Head of caudate nucleus (tissue), 42 donors: ENCODE measurements at places on chromosomes 2 and 18.
A peak's percentile ranks its signal among the peaks of the same experiment; 100 is the strongest.

- DNase-seq = no peak
Observed at GRCh38 chr2:5102823-5103222, 589.4 kb upstream of the SOX11 start.

- DNase-seq = no peak
Observed at GRCh38 chr18:43847164-43848091, 570.1 kb upstream of the SYT4 start.

- no peak for DNase-seq
Observed at GRCh38 chr2:43274055-43274454, 47.6 kb upstream of the ZFP36L2 start.

DNA sequence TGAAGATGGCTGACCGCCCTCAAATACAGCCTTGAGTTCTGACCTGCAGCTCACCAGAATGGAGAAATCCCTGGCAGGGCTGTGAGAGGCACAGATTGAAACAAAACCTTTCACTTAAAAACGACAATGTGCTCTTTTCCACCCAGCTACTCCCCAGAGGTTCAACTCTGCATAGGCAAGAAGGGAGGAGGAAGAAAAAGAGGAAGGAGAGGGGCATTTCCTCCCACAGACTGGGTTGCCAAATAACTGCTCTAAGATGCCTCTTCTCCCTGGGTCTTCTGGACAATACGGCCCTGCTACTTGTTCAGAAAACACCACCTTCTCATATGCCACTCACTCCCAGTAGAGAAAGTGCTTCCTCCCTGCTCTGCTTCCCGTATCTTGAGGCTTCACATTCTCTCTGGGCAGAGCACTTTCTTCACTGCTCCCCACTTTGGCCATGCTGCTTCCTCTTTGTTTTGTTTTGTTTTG lies 136.4 kb upstream of the SLC1A4 start:
- DNase-seq = no peak

DNA sequence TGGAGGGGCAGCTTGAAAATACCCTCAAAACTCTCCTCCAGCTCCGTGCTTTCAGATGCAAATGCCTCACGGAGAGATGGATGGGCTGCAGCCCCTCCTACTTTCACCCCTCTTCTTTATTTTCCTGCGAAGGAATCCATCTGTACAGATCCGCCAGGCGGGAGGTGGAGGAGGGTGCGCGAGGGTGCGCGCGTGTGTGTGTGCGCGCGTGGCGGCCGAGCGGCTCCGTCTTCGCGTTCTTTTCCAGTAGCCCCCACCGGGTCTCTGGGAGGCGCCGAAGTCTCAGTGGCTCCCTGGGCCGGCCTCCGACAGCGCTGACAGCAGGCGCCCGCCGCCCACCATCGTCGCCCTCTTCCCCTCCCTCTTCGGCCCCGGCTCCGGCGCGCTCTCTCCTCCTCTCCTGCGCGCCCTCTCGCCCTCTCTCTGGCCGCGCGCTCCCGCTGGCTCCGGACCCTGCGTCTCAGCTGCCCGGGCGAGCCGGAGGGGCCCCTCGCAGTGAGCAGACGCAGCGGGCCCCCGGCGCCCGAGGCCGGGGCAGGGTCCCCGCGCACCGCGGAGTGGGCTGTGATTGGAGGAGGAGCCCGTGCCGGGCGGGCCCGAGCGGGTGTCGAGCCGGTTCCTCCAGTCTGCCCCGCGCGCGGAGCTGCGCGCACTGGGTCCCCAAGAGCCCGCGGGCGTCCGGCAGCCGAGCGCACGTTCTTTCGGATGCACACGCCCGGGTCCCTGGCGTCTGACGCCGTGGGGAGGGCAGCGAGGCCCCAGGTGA lies at the start of gene CDH7:
Gene CDH7 (plus strand): TSS at position 624 of the 766 bp plus-strand sequence. CDS start 11,831 bp downstream, outside the sequence.
- DNase-seq = peak; percentile 53

DNA sequence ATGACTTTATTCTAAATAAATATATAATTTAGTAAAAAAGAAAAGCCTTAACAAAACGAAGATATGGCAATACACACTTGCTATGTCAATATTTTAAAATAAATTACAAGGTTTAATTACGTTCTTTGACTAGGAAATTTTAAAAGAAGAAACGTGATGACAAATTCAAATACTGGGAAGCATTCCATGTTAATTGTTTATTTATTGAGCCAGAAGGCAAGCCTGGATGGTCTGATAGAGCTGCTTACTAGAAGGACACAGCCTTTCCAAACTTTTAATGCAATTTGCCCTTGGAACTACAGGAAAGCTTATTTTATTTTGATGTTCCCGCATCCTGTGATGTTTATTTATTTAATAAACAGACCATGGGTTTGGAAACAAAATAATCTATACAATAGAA lies 33.4 kb upstream of the DSEL start:
- DNase-seq = no peak

DNA sequence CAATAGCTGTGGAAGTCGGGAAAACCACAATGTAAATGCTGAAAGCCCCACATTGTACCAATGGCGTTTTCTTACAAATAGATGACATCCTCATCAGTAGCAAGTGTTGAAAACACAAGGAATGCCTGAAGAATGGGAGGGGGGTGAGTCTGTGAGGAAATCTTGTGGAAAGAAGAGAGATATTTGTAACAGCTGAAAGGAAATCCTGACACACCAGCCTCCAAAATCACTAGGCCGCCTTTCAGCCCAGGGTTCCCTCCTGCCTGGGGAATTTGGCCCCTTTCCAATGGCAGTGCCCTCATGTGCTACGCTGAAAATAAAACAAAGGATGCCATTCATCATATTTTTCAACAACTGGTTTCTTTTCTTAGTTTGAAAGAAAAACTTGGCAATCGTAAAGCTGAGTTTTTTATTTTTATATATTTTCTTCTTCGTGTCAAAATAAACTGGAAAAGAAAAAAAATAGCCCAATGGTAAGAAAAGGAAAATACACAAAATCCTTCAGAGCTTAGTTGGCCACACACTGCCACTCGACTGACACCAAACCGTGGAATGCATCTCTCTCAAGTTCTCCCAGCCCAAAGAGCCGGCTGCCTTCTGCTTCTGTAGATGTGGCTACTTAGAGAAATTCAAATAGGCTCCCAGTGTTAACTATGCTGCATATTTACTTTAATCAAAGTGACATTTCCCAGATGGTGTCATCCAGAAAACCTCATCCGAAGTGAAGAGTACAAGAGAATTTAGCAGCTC lies 52.0 kb downstream of the FTCDNL1 start:
- peak; percentile 70 for DNase-seq

- peak; percentile 64 for DNase-seq
Observed at GRCh38 chr2:179861416-179862067, at the start of gene ZNF385B. Gene ZNF385B, minus strand, starts transcription at chr2:179861612.

DNA sequence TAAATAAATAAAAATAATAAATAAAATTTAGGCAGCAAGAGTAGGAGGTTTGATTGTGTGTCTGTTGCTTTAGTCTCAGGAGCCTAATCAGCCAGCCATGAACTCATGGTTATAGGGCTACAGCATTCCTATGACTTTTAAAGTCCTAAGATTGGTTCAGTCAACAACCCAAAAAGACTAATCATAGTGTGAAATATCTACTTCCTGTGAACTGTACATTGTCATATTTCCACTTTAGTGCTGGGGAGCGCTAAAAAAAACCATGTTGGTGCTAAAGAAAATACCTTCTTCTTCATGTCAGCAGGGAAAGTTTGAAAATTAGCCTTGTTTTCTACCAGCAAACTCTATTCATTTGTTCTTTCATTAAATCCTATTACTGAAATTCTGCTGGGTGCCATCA lies 521.6 kb downstream of the RNF144A start:
- DNase-seq = no peak

GRCh38 chr18:21181766-21182165 lies 60.3 kb upstream of the GREB1L start:
- peak; percentile 74 for DNase-seq

- DNase-seq = no peak
Observed at GRCh38 chr18:28855989-28856388, 679.1 kb upstream of the CDH2 start.

GRCh38 chr18:36406805-36407204 lies 109.3 kb downstream of the FHOD3 start:
- DNase-seq = no peak

DNA sequence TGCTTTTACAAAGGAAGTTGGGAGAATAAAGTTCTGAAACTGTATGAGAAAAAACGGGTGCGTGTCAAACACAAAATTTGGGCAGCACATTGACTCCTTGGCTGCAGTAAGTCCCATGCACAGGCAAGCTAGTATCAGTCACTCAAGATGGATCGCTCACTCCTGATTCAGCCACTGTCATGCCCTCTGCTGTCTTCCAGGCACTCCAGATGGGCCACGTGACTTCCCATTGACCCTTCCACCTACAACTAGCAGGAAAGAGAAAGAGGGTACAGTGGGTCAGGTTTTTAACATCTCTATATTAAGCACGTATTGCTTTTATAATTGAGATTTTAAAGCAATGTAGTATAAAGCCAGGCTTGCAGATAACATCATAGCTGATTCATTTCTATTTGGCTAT lies 8.6 kb downstream of the ARHGEF33 start:
- DNase-seq = no peak

DNA sequence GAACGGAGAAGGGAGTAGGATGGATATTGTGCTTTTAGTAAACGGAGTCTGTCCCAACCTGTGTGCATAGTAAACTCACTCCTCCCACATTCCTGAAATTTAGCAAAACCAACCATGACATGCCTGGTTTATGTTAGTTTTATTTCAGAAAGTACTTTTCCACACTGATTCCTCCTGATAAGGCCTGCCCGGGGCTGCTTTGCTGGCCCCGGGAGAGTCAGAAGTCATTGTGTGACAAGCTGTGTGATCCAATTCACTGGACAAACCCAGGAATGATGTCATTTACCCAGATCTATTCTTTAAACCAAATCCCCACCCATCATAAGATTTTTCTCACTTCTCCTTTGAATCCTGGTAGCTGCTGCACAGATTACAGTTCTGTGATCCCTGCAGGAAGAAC lies 109.0 kb downstream of the SETBP1 start:
- DNase-seq = no peak

DNA sequence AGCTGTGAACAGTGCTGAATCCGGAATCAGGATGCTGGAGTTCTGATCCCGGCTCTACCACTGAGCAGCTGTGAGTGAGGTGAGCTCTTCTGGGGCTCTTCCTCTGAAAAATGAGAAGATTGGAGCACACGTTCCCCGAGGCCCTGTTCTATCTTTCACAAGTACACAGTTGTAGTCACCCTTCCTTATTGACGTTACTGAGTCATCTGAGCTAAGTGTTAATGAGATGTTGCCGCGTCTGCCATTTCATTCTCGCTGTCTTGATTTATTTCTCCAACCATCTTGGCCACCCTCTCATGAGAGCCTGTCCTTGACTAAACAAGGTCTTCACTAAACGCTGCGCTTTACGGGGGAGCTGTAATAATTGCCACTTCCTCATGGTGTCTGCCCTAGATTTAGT lies 31.9 kb upstream of the EFR3B start:
- DNase-seq = no peak

- DNase-seq = no peak
Observed at GRCh38 chr2:48753228-48753627, 2.3 kb downstream of the LHCGR start.

DNA sequence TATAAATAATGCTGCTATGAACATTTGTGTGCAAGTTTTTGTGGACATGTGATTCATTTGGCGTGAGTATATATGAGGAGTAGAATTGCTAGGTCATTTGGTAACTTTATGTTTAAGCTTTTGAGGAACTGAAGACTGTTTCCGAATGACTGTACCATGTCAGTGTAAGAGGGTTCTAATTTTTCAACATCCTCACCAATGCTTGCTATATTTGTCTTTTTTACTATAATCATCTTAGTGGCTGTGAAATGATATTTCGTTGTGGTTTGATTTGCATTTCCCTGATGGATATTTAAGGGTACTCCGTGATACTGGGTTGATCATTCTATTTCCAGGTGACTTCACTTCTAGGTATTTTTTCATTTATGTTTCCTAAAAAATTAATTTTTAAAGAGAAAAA lies 241.1 kb downstream of the BCL2 start:
- DNase-seq = no peak

GRCh38 chr2:65456064-65456463 lies 23.7 kb upstream of the SPRED2 start:
- DNase-seq = no peak

- no peak for DNase-seq
Observed at GRCh38 chr2:188117706-188118105, 174.0 kb upstream of the GULP1 start.

GRCh38 chr18:76860411-76860810 lies 38.1 kb downstream of the ZNF236 start:
- DNase-seq = no peak

GRCh38 chr2:70922235-70923234 lies 13.2 kb upstream of the ATP6V1B1 start:
- no peak for DNase-seq

- peak; percentile 78 for DNase-seq
Observed at GRCh38 chr2:25673300-25674076, at the start of gene DTNB. Gene DTNB, minus strand, starts transcription at chr2:25673577. Its CDS starts 20,917 bp downstream, at chr2:25652660.

DNA sequence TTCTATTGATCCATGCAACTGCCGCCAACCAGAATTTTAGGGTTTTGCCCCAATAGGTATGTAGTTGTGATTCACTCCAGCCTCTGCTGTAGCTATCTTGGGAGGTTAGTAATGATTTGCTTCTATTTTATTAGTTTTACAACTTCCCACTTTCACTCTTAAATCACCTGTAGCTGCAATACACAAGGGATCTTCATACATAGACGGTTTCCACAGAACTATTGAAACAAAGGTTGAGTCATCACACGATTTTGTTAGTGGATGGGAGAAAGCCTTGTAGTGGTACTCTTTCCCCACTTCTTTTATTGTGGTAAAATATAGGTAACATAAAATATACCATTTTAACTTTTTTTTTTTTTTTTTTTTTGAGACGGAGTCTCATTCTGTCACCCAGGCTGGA lies 104.2 kb upstream of the SPRED2 start:
- DNase-seq = no peak

GRCh38 chr2:212259226-212259625 lies 279.4 kb downstream of the ERBB4 start:
- no peak for DNase-seq

GRCh38 chr2:197121756-197122385 lies 188.7 kb downstream of the ANKRD44 start:
- no peak for DNase-seq

DNA sequence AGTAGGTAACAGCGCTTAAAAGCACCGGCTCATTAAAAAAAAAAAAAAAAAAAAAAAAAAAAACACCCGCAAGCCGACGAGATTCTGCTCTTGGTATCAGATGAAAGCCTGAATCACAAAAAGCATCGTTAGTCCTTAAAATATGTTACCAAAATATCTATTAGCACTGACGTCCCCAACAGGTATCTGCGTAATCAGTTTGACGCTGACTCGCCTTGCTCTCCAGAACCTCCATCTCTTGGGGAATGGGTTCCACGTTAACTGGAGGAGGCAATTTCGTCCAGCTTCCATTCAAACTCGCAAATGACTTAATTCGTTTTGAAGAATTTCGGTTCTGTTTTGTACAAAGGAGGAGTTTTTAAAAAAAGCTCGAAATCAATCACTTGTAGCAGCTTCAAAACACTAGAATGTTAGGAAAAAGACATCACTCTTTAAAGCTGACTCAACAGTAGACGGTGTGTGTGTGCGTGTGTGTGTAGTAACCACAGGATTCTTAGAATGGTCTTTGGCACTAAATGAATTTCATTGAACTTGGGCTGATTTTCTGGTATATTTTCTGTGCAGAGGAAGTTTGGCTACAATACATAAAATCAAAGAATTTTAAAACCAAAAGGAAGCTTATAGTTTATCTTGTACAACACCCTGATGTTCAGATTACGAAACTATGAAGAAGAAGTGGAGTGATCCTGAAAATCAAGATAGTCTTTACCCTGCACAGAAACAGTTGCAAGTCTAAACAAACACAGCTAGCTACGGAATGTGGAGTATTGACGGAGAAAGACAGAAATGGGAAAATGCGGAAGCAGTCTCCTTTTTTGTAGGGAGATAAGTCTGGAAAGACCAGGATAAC lies 1.1 kb upstream of the PGAP1 start:
- DNase-seq = no peak

GRCh38 chr2:71839826-71840225 lies 307.8 kb downstream of the CYP26B1 start:
- DNase-seq = no peak
